ENCODE measurements at places on chromosomes 4 and X.

- no peak overlapping the region for H3K27ac ChIP-seq
- H3K4me3 ChIP-seq: no peak overlapping the region
- H3K4me1 ChIP-seq: no peaks in the 10 kb centered on the region
Measured at GRCh38 chr4:1418494-1419285, 12.4 kb upstream of the NKX1-1 start.

GRCh38 chr4:6071959-6072720 is 53.9 kb upstream of the C4orf50 start:
- no peaks in the 10 kb centered on the region for H3K36me3 ChIP-seq
- no peak overlapping the region for H3K27ac ChIP-seq
- H3K27me3 ChIP-seq: no peaks in the 10 kb centered on the region
- H3K4me1 ChIP-seq: no peaks in the 10 kb centered on the region

- no peak for DNase-seq
- H3K4me3 ChIP-seq: no peak overlapping the region
- no peaks in the 10 kb centered on the region for H3K4me1 ChIP-seq
- H3K27me3 ChIP-seq: no peaks in the 10 kb centered on the region
- H3K27ac ChIP-seq: no peak overlapping the region
Measured at GRCh38 chr4:128544272-128544671, 256.7 kb upstream of the PGRMC2 start.

DNA sequence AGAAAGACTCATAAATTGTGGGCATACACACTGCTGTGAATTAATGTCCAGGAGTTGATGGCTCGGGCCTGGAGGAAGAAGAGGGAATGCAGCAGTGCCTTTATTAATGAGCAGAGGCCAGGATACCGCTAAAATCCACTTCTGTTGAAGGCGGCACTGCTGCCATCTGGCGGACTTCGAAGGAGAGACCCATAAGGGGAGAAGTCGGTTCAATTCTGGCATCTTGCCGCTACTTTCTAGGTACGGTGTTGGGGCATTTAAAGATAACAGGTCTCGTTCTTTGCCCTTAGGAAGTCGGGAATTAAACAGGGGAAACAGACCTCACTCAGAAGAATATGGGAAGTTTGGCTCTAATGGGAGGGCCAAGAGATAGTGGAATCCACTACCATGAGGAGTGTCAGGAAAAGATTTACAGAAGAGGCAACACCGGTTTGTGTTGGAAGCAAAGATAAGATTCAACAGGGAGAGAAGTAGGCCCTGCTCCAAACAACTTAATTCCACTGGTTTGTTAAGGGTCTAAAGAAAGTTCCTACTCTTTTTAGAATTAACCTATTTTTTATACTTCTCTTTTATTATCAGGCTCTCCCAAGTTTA is 133.6 kb upstream of the GIMD1 start:
- H3K27ac ChIP-seq: no peak overlapping the region
- no peak for DNase-seq
- H3K4me1 ChIP-seq: no peaks in the 10 kb centered on the region
- H3K4me3 ChIP-seq: no peak overlapping the region
- no peaks in the 10 kb centered on the region for H3K36me3 ChIP-seq
- H3K27me3 ChIP-seq: no peaks in the 10 kb centered on the region

Data from GM12878 (cell line).